ENCODE measurements at places on chromosomes 13 and 19.
A peak's percentile ranks its signal among the peaks of the same experiment; 100 is the strongest.

GRCh38 chr19:52898101-52898500, 666 bp upstream of the ZNF320 start:
- DNase-seq = no peak

DNA sequence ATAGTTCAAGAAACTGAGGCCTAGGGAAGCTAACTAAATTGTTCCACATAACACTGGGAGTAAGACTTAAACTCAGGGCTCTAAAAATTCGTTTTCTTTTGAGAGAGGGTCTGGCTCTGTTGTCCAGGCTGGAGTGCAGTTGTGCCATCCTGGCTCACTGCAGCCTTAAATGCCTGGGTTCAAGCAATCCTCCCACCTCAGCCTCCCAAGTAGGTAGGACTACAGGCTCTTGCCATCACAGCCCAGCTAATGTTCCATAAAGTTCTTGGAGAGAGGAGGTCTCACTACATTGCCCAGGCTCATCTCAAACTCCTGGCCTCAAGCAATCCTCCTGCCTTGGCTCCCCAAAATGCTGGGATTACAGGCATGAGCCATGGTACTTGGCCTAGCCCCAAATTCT, 10.7 kb downstream of the ZMYM5 start:
- no peak for DNase-seq

DNA sequence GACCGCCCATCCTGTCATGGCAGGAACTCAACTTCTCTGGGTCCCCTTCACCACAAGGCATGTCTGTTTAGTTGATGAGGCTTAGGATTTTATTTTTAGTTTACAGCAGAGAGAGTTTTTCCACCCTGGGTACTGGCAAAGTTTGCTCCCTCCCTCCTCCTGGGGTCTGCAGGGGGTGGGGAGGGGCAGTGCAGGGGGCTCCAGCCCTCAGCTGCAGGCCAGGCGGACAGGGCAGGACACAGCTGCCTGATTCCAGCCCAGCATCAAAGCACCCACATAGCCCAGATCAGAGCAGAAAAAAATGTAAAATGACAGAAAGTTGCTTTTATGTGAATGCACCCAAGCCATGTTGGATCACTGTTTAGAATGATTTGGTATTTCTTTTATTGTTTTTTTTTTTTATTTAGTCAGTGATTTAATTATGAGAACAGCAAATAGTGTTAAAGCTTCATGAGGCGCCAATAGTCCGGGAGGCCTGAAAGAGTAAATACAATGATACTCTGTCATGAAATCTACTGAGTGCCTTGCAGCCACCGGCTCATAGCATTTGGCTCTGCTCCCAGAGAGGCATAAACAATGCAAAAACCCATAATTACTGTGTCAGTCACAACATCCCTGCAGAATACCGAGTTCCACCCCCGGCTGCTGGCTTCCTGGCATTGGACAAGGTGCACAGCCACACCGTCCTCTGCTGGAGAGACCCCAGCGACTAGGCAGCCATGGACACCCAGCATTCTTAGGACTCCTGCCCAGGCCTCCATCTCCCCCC, 923.5 kb downstream of the UQCRFS1 start:
- DNase-seq = no peak

DNA sequence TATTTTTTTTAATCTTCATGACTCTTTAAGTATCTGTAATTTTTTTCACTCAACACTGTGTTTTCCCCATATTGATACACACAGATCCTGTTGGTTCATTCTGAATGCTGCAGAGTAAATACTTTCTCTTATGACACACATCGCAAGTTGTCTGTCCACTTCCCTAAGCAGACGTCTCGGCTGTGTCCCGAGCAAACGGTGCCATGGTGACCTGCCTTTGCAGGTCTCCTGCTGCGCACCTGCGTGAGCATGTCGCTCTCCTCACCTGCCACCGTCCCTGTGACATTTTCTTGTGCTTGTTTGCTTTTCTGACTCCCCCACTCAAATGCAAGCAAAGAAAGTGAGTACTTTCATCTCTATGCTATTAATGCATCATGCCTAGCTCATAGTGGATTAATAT, 57.8 kb downstream of the CCDC70 start:
- no peak for DNase-seq

- DNase-seq = peak; percentile 63
These were observed 238.6 kb upstream of the CSNK1A1L start for GRCh38 chr13:37344056-37344455.

- no peak for DNase-seq
These were observed 60.8 kb downstream of the SOX1 start for GRCh38 chr13:112127564-112128330.

DNA sequence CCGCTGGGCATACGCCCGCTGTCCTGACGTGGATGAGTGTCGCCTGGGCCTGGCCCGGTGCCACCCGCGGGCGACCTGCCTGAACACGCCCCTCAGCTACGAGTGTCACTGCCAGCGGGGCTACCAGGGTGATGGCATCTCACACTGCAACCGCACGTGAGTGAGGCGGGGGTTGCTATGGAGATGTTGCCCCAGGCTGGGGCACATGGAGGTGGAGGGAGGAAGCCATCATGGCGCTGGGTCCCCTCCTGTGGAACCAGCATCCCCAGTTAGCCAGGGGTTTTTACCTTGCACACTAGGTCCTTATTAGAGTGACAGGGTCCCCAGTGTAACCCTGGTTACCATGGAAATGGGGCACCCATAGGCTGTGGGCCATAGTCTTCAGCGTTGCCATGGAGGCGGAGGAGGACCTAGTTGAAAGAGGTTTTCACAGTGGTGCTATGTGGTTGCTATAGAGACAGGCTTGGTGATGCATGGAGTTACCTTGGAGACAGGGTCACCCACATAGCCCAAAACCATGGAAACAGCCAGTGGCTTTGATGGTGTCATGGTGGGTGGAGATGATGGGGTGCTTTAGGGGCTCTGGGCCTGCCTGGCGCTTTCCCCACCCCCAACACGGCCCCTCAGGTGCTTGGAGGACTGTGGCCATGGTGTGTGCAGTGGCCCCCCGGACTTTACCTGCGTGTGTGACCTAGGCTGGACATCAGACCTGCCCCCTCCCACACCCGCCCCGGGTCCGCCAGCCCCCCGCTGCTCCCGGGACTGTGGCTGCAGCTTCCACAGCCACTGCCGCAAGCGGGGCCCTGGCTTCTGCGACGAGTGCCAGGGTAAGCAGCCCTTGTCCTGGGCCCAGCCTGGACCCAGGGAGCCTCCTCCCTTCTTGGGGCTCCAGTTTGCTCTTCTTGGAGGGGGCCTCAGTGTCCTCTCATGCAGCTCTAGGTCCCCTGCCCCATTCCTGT, 27.1 kb downstream of the MEGF8 start:
- DNase-seq = no peak

- no peak for DNase-seq
These were observed 140.2 kb downstream of the ZNF536 start for GRCh38 chr19:30512176-30513081.

- peak; percentile 32 for DNase-seq
These were observed 752 bp downstream of the ZMYM5 start for GRCh38 chr13:19862481-19863313.

DNA sequence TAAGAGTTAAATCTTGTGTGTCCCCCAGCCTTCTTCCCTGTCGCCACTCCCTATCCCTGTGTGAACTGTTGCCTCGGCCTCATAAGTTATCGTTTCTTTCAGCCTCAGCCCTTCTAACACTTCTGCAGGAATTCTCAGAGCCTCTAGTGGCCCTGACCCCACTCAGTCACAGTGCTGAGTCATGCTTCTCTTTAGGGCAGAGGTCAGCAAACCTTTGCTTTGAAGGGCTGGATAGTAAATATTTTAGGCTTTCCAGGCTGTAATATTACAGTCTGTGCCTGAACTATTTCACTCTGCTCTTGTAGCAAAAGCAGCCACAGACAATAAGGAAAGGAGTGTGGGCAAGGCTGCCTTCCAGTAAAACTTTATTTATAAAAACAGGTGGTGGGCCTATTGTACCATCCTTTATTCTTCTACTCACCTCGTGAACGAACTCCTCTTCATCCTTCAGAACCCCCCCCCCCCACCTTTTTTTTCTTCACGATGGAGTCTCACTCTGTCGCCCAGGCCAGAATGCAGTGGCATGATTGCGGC, 22.1 kb downstream of the MYO9B start:
- no peak for DNase-seq

DNA sequence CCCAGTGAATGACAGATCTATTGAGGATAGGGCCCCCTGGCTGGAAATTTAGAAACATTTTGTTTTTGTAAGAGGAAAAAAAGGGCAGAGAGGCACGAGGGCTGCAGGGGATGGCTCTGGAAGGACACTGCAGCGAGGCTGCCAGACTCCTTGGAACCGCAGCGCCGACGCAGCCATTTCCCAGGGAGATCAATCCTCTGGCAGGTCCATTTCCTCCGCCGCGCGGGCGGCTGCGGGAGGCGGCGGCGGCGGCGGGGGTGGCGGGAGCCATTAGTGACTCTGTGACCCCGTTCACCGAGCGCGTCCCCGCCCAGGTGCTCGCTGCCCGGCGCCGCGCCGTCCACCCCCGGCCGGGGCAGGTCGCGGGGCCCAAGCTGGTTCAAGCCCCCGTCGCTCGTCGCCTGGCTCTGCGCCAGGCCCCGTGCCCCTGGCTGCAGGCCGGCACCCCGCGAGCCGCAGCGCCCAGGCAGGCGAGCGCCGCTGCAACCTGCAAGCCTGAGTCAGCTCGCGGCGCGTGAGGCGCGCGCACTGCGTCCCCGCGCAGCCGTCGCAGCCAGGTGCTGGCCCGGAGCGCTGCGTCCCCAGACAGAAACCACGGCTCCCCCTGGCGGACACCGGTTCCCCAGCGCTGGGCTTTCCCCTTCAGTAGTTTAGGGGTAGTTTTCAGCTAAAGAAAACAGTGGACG, 192.6 kb downstream of the KATNAL1 start:
- DNase-seq = peak; percentile 82

DNA sequence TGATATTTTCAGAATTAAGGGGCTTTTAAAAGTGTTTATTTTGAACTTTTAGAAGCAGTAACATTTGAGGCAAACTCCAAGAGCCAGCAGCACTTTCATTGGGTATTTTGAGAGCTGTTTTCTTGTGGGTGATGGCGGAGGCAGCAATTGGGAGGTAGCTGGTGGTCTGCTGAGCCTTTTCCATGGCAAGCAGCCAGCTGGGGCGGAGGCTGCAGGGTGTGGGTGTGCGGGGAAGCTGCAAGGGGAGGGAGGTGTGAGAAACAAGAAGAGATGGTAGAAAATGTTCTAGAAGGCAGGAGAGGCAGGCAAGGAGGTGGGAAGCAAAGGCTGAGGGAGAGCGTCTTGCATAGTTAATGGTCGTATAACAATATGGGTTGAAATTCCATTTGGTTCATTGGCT, 223.4 kb upstream of the HTR2A start:
- no peak for DNase-seq

DNA sequence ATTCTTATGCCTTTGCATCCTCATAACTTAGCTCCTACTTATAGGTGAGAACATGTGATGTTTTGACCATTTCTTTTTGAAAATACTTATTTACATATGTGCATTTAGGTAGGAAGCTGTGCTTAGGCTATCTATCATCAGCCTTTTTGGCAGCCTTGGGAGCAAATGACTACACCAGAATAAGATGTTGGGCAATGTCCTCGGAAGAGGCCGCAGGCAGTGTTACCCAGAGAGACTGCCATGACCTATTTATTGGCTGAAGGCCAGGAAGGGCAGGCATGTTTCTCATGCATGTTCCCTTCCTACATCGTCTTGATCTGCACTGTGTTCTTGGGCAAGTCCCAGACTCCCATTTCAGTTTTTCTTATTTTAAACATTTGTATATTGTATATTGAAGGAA, 122.3 kb downstream of the B3GLCT start:
- no peak for DNase-seq

DNA sequence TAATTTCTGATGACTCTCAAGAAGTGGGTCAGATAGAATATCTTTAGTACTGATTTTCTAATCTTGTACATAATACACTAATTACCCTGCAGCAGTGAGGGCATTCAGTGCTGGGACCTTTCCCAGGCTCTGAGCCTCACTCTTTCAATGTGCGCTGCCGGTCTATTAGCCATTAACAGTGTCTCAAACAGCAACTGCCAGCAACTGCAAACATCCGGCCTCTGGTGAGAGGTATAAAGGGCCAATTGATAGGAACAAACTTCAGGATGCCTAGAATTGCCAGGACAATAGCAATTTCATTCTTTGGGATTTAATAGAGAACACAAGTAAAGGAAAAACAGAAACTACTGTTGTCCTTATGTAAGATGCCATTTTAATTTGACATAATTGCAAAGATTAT, 604.4 kb upstream of the SPRY2 start:
- no peak for DNase-seq

- DNase-seq = no peak
These were observed 98.8 kb upstream of the CACNA1A start for GRCh38 chr19:13604902-13605586.

- DNase-seq = no peak
These were observed 49.6 kb downstream of the LRCH1 start for GRCh38 chr13:46602531-46602930.

DNA sequence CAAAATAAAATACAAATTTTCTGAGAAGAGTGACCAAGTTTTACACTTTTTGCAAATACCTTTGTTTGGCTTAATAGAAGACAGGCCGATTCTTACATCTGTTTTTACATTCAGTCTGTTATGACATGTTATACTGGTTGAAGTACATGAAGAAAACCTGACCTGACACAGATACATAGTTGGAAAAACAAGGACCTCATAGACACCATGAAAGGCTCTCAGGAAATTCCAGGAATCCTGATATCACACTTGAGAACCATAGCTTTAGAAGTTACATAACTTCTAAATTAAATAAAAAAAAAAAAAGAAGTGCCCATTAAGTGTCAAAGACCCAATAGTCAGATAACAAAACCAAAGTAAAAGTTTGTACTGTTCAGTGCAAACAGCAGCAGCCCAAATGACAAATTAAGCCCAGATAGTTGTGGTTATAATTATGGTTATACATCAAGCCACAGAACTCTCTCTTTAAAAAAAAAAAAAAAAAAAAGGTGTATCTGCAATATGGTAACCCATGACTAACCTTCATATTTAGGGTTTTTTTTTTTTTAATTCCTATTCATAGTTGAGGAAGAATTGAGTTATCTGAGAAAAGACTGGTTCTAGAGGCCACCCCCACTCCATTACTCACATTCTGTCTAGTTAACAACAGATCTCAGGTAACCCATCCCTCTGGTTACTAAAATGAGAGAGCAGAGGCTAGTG, 19.8 kb downstream of the RBM26 start:
- DNase-seq = no peak

DNA sequence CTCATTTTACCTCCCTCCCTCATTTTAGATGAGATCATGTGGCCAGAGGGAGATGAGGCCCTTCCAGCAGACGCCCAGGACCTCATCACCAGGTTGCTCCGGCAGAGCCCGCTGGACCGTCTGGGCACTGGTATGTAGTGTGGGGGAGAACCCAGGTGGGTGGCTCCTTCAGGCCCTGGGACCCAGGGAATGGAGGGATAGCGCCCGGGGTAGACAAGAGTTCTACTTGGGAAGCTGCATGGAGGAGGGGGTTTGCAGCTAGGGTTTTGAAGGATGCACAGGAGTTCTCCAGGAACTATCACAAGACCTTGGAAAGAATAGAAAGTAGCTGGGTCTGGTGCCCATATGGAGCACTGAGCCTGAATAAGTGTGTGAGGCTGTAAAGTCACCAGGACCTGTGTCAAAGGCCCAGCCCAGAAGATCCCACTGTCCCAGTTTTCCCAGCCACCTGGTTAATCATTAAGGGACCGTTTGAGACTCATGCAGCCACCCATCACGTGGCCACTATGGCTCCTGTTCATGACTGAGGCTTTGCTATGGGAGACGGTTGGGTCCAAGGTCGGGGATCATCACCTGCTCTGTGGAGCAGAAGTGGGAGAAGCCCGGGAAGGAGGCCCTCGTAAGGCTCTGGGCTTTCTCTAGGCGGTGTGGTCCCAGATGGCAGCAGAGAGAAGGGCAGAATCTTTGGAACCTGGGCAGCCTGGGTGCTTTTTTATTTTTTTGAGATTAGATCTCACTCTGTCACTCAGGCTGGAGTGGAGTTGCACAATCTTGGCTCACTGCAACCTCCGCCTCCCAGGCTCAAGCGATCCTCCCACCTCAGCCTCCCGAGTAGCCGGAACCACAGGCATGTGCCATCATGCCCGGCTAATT, 17.0 kb upstream of the PIK3R2 start:
- DNase-seq = no peak

All from SK-N-DZ (cell line).